ENCODE measurements at places on chromosomes 4 and X. TPM values are rescaled to one million over a fixed set of nuclear protein-coding genes. Genes with fewer than 3 reads are reported as not detected.

Gene ZCCHC13
- not detected for total RNA-seq

Gene REELD1
- total RNA-seq = not detected

Gene CACNA1F
- not detected for total RNA-seq

Gene AGTR2
- total RNA-seq = not detected

Gene CLNK
- not detected for total RNA-seq

Gene FAM184B
- total RNA-seq = not detected

Gene ZNF732
- total RNA-seq = not detected

Gene SLC7A11
- 33.1 TPM for total RNA-seq

Gene PPP1R2C
- not detected for total RNA-seq

Gene CCDC149
- 1.4 TPM for total RNA-seq

Gene RPS6KA6
- 7.6 TPM for total RNA-seq

Gene SYP
- 3.1 TPM for total RNA-seq

Gene PNPLA4
- 14.0 TPM for total RNA-seq

Gene TMEM47
- total RNA-seq = 1.1 TPM

Gene IL21
- total RNA-seq = not detected

Gene GYPB
- total RNA-seq = not detected

Gene PNMA6E
- total RNA-seq = not detected
